Activated gamma-delta T cell (primary cell): ENCODE measurements at places on chromosomes 1 and 21.

DNA sequence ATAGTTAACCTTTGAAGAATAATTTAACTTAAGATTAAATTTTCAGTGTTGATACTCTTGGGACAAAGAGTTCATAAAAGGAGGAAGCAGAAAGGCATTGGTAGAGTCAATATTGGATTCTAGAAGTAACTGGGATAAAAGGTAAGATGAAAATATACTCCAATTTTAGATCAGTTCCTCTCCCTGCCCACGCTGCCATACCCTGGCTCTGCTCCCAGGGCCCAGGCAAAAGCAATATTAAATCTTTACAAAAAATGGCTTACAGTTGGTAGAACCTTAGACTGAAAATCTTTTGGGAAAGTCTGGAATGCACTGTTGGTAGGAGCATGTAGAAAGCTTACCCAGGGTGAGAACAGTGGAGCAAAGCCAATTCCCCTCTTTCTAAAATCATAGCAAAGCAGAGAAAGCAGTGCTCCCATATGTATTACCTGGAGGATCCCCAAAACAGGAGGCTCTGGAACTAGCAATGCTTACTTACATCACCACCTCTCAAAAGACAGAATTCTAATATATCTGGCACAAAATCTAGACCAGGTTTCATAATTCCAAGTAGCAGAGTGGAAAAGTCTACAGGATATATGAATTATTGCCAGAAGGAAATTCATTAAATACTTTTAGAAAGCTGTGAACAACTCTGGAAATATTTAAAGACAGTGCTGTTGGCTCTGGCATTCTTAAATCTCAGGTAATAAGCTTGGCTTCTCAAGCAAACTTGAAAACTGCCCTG lies 24.5 kb downstream of the KIAA0319L start:
- no peak for DNase-seq

GRCh38 chr21:45076245-45076711 lies 1.9 kb downstream of the ADARB1 start:
- no peak for DNase-seq

- no peak for DNase-seq
These were observed 26.7 kb downstream of the COLGALT2 start for GRCh38 chr1:184010788-184011187.

DNA sequence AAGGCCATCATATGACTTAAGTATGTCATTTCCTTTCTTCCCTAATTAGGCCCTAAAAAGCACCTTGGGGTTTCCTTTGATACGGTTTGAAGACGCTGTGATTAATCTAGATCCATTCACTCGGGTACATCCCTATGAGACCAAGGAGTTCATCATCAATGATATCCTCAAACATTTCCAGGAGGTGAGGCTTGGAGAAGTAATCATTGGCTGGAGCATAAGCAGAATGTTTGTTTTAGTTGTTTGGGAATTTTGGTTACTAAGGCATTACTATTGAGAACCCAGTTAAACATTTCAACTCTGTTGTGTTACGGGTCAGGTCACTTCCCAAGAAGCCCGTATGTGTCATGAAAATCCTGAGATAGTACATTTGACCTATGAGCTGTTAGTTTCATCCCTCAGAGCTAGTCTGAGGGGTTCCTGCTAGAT lies 185.2 kb downstream of the VPS13D start:
- DNase-seq: no peak

- no peak for DNase-seq
These were observed 102.0 kb upstream of the CHODL start for GRCh38 chr21:18142655-18143054.

DNA sequence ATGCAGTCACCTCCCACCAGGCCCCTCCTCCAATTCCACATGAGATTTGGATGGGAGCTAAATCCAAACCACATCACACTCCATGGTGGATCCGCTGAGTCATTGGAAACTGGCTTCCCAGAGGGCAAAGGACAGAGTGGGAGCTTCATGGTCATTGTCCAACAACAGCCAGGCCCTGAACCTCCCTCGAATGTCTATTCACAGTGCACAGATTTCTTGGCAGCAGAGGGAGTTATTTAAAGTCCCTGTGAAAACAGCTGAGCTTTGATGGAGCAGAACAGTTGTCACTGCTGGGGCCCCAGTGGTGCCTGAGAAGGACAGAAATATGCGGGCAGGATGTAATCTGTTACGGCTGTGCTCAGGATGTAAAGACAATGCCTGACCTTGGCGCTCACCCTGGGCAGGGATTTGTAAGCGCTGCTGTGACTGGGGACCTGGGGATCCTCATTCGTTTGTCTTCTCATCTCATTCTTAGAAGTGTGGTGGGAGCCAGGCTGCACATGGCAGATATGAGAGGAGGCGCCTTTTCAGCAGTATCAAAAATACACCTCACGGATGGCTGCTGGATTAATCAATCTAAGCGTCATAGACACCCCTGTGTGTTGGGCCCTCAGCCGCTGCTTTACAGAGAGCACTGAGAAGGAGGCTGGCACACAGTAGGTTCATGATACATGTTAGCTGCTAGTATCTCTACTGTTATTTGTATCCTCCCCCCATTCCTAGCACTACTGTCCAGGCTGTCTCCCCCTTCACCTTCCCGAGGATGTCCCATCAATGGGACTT lies 439.4 kb downstream of the PTPRU start:
- DNase-seq: no peak

DNA sequence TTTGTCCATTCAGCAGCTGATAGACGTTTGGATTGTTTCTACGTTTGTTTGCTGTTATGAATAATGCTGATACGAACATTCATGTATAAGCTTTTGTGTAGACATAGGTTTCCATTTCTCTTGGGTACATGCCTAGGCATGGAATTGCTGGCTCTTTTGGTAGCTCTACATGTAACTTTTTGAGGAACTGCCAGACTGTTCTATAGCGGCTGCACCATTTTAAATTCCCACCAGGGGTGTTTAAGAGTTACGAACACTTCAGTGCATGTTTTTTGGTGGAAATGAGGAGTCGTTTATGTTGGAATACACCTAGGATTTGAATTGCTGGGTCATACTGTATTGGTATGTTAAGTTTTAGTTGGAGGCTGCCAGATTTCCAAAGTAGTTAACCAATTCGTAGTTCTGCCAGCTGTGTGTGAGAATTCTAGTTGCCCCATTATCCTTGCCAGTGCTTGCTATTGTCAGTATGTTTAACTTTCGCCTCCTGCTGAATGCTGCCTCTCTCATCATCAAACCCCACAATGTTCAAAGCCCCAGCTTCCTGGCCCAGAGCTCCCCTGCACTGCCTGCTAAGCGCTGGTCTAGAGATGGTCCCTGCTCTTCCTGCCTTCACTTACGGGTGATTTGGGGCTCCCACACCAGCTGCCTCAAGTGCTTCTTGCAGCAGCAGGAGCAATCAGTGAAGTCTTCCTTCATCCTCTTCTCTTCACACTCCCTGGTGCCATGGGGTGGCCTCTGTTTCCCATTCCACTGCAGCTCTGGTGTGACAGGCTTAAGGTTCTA lies 81.0 kb downstream of the MAN1C1 start:
- DNase-seq: no peak
